ENCODE measurements at places on chromosomes 6 and 20.

GRCh38 chr6:148059869-148060268, 282.8 kb upstream of the SASH1 start:
- DNase-seq = no peak

GRCh38 chr20:46800409-46800804, 91.0 kb downstream of the SLC2A10 start:
- DNase-seq = no peak

DNA sequence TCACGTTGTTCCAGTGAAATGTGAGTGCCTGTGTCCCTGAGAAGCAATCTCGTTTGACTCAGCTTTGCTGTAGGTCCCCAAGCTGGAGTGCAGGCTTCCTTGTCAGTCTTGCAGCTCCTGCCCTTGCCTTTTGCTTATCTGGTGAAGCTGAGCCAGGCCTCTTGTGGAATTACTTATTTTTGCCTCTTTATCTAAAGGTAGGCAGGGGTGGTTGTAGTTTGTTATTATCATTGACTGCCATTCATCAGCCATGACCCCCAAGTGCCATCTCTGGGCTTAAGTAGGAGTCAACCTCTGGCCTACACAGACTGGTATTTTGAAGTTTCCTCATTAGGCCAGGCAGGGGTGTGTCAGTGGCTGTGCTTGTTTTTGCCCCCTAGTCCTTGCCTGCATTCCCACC, 2.1 kb downstream of the TMEM14B start:
- DNase-seq = no peak

DNA sequence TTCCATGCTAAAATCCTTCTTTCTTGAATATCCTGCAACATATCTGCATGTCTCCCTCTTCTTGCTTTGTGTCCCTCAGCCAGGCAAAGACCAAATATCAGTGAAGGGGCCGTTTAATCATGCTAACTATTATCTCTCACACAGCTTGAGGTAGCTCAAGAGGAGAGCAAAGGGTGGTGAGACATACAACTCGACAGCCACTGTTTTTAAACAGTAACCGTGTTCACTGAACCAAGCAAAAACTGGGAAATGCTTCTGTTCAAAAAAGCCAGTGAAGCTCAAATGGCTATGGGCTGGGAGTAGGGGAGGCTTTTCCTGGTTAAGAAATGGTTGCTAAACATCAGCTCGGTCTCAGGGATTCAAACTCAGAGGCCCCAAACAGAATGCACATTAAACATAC, 83.4 kb downstream of the MAP7 start:
- no peak for DNase-seq

- DNase-seq = no peak
Measured at GRCh38 chr20:36604952-36605398, 604 bp upstream of the RAB5IF start.

GRCh38 chr20:37990571-37991151, 42.6 kb downstream of the TTI1 start:
- DNase-seq = peak; percentile 82

DNA sequence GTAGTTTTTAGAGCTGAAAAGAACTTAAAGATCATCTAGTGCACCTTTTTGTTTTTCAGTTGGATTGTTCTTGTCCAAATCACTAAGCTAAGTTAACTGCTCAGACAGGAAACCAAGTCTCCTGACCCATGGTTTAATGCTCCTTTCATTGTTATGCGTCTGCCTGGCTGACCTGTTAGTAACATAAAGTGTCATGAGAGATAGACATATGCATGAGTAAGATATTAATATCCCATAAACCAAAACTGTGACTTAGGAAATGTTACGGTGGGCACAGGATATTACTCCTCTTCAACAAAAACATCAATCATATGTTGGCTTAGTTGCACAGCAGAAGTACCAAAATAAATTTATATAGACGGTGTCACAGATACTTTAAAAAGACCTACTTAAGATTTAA, 84.0 kb downstream of the ESR1 start:
- DNase-seq = no peak

- DNase-seq = no peak
Measured at GRCh38 chr20:50983321-50983720, 24.7 kb downstream of the MOCS3 start.

DNA sequence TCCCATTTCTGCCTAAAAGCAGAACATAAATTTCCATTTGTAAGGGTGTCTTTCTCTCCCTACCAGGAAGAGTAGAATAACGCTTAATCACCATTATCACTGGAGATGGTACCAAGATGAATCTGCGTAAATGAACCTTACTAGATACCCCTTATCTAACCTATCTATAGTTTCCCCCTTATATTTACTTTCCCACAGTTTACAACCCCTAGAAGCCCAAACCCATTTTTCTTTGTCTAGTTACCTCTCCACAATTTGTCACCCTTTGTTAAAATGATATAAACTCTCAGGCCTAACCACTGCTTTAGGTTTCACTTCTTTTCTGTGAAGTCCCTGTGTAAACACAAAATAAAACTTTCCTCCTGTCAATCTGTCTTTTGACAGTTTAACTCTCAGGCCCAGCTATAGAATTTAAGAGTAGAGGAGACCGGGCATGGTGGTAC, 45.5 kb downstream of the PCNA start:
- DNase-seq = no peak

DNA sequence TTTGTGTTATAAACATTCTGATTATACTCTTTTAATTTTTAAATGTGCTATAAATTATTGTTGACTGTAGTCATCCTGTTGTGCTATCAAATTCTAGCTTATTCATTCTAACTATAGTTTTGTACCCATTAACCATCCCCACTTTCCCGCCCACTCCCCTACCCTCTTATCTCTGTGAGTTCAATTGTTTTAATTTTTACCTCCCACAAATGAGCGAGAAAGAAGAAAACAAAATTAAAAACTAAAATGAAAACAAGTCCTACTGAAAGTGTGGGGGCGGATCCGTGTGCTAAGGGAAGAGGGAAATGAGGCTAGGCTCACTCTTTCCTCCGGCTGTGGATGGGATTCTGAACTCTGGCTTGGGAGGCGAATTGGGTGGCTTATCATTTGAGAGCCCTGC, 6.6 kb upstream of the ZNF831 start:
- DNase-seq = no peak

- DNase-seq = no peak
Measured at GRCh38 chr20:38748861-38749149, 545 bp downstream of the ACTR5 start.

DNA sequence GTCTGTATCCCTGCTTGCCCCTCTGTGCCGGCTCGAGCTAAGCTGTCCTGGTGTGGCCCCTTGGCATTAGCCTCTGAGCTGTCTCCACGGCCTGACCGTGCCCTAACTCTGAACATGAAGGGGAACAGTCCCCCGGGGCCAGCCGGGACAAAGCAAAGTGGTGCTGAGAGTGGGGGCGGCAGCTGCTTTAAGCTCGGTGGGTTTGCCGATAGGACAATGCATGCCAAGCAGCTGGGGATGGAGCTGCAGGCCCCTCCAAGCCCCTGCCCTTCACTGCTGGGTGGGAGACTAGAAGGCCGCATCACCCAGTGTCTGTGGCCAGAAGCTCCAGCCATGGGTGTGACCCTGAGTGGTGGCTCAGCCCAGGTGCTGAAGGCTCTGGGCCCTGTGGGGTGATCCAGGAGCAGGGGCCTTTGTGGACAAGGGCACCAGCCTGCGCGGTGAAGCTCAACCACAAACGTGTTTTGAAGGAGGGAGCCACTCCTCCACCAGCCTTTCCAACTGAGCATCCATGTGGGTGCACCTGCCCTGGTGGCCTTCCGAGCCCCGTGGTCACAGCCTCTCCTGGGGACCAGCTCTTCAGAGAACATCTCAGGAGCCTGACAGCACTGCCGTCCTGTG, 242.5 kb downstream of the ERMARD start:
- no peak for DNase-seq

DNA sequence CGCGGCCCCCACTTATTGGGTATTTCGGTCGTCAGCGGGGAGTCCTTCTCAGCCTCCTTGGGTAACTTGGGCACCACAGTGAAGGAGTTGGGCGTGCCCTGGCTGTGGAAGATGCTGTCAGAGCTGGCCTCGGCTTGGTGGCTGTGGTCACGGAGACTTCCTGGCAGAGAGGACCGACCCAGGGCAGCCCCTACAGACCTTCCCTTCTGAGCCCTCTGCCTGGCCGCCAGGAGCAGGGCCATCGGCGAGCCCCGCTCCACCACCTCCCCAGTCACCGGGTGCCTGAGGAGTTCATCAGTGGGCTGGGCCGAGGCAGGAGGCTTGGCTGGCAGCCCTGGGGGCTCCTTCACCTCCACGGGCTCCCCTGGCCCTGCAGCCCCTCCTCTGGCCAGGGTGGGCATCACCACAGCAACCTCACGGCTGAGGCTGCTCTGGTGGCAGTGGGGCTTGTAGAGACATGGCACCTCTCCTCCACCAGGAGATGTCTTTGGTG, 37.2 kb downstream of the C6orf132 start:
- no peak for DNase-seq

- no peak for DNase-seq
Measured at GRCh38 chr20:31547720-31548298, 33.6 kb downstream of the HM13 start.

GRCh38 chr6:16592223-16592911, 168.9 kb downstream of the ATXN1 start:
- DNase-seq = no peak

DNA sequence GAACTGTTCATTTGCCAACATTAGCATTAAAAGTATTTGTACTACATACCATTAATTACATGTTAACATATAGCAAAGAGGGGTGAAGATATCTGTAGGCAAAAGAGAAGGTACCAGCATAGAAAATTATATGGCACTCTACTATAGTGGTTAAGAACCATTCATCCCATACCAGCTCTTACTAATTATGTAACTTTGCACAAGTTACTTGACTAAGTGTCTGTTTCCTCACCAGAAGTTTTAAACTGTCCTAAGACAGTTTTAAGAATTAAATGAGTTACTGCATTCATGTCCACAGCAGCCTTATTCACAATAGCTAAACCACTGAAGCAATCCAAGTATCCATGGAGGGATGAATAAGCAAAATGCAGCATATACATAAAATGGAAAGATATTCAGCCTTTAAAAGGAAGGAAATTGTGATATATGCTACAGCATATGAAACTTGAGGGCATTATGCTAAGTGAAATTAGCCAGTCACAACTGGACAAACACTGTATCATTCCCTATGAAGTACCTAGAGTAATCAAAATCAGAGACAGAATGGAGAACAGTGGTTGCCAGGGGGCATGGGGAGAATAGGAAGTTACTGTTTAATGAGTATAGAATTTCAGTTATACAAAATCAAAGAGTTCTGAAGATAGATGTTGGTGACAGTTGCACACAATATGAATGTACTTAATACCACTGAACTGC, 98.9 kb downstream of the RNGTT start:
- DNase-seq = no peak

DNA sequence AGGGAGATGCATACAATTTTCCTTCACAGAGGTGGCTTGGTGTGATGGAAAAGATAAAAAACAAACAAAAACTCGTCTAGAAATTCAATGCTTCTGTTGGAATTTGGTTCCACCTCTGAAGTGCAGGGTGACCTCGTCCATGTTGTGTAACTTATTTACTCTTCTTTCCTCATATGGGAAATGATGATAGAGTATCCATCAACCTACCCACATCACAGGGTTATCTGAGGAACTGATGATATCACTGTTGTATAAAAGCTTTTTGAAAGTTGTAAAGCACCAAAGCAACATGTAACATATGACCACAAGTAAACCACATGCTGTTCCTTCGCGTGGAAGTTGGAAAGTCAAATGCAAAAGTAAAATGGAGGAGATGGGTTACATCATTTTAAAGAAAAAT, 212.0 kb upstream of the SGK1 start:
- peak; percentile 44 for DNase-seq

DNA sequence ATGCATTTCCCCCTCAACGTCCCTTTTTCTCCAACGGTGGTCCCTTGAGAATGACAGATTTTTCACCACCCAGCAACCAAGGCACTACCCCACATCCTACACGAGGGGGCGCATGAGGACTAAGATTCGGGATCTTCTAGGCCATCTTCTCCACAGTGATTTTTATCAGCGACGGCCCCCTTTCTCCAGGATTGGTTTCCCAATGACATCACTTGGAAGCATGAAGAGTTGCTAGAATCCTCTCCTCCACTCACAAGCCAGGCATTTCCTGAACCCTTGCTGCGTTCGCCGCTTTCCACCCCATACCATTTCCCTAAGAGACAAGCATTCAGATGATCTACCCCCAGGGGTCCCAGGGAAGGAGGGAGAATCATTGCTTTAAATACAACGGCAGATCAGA, 252.0 kb downstream of the HIVEP2 start:
- no peak for DNase-seq

DNA sequence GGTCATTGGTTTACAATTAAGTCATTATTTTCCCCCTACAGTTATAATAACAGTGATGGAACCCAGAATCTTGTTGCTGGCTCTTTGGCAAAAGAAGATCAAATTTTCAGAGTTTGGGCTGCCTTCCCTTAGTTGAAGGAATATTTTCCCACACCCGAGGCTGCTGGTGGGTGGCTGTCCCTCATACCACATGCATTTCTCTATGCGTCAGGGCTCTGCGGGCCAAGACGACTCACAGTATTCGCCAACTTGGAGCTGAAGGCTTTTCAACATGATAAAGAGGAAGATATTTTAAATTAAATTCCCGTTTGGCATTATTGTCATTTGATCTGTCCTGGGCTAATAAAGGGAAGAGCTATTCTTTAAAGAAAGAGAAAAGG, 102.2 kb upstream of the SASH1 start:
- DNase-seq = no peak

DNA sequence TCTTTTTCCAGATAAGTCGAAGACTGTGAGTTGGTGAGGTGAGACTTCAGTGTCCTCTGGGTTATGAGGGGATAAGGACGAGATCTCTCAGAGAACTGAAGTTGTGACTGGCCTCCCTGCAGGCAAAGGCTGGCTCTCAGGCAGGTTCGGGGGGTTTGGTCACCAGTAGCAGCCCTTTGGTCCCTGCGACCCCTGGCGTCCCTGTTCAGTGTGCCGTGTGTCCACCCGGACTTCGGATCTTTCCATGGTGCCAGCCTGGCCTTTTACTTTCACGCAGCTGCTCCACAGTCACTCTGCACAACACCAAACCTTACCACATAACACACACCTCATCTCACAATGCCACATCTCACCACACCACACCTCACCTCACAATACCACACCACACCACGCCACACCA, 131.9 kb downstream of the ERMARD start:
- no peak for DNase-seq

DNA sequence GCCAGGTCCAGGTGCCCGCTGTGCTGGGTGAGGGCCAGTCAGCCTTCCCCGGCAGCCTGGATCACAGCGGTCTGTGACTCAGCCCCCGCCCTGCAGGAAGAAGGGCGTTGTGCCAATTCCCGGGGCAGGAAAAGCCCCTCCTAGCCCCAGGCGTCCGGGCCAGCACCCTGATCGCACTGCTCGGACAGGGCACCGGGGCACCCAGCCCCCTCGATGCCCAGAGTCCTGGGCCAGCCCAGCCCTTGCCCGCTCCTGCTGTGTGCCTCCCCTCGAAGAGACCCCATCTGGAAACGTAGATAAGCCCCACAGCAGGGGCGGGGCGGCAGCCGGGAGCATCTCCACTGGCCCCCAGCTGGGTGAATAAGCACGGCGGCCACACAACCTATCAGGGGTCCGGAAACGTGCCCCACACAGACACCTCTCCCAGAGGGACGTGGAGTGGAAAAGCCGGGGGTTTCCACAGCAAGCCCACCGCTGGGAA, 9.9 kb downstream of the LAMA5 start:
- no peak for DNase-seq
